ENCODE measurements at places on chromosomes 11 and 22. TPM values are rescaled to one million over a fixed set of nuclear protein-coding genes. Genes with fewer than 3 reads are reported as not detected.

The TRIM5 gene
- 36.3 TPM for total RNA-seq

The A4GALT gene
- total RNA-seq = 16.9 TPM

The FIBIN gene
- total RNA-seq = not detected

The HSCB gene
- total RNA-seq = 17.0 TPM

The LRRC32 gene
- 27.8 TPM for total RNA-seq

DNA sequence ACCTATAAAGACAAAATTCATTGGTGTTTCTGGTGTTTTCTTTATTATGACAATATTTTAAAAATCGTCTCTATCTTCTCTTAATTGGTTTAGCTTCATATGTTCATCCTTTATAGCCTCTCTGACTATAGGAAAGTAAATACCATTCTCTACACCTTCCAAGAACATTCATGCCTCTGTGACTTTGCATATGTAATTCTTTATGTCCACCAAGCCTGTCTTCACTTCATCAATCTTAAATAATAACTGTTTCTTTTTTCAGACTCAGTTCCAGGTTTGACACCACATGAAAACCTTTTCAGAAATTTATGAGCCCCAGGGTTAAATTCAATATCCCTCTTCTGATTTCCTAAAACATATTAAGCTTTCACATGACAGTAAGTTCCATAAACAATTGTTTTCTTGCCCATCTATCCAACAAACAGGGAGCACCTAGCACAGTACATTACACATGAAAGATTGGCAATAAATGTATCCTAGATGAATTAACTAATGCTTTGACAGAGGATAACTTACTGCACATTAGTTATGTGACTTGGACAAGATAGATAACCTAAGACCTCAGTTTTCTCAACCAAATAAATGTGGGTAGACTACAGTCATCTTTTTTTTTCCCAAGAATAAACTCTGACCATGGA is 886.1 kb downstream of the LRRC4C start:
- no peak for DNase-seq

DNA sequence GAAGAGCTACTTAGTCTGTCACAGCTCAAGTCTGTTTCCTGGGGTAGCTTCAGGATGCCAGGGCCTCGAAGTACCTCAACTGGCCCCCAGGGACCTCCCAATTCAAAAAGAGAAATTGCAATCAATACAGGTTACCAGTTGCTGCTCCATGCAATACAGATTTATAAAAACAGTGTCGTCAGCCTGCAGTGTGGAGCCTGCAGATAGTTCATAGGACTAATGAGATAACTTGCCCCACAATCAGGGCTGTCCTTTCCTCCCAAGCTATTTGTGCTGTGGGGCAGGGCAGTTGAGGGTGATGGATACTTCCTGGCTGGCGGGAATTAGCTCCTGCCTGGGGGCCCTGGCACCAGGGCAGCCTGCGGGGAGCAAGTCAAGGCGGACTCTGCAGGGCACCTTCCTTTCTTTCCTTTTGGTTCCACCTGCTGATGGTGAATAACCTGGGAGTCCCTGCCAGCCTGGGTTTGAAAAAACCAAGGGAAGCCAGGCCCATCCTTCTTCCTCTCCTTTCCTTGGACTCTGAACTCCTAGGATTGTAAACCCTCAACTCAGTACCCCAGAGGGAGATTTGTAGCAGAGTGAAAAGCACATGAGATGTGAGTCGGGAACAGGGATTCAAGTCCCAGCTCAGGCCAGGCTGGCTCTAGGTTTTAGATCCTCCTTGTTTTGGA is 216.6 kb downstream of the CEP164 start:
- DNase-seq = no peak

The NRXN2 gene
- 0.73 TPM for total RNA-seq

Data from activated B cell treated with CpG ODN at 0.5 μM for 24 hours (primary cell).